Activated CD4-positive, alpha-beta T cell treated with anti-CD3 and anti-CD28 coated beads for 1 hour (primary cell): ENCODE measurements at places on chromosomes 13 and 19.

DNA sequence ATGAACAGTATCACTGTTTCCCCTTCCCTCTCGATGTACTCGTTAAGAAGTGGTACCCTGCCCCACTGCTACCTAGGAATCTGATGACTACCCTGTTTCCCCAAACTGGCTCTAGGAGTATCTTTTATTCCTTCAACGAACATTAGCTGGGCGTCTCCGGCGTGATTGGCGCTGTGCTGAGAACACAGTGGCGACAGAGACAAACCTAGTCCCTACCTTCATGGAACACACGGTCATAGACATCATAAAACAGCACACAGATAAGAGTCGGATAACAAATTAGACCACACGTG is 730 bp downstream of the SYMPK start:
- no peak for DNase-seq

DNA sequence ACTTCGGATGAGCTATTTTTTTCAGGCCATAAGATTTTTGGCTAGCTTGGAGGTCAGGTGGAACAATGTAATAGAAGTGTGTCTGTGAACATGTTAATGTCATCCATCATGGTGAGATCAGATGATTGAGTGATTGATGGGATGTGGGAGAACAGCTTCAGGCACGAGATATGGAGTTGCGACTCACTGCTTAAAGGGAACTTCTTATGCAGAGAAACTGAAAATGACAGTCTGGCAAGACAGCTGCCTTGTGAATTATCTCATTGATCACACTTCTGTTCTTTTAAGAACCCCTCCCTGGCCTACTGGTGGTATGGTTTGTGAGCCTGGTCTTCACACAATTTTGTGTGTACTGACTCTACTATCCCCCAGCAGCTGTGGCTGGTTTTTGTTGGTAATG is 96.0 kb downstream of the OLFM4 start:
- DNase-seq, result no peak

DNA sequence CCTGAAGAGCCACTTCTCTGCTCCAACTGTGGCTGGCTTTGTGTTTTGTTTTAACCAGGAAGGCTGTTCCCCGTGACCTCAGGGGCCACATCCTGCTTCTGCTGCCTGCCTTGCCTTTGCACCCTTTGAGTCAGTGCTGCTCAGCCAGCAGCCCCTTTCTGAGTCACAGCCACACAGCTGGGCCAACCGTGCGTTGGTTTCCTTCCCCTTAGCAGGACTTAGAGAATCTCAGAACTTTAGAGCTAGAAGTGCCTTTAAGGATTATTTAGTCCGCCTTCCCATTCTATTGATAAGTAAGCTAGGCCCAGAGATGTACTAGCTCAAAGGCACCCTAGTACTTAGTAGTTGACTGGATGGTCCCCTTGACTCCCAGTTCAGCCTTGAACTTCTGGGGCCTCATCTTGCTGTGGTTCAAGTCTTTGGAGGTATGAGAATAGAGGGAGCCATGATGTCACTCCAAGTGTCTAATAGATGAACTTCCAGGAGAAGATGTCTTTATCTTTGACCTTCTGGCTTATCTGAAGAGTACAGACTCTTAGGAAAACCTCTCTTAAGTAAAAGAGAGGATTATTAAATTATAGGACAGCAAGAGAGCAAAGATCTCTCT is 8.0 kb downstream of the RGCC start:
- DNase-seq, result peak; percentile 83

- peak; percentile 25 for DNase-seq
Measured at GRCh38 chr13:27375686-27376326, 48.6 kb upstream of the GTF3A start.

DNA sequence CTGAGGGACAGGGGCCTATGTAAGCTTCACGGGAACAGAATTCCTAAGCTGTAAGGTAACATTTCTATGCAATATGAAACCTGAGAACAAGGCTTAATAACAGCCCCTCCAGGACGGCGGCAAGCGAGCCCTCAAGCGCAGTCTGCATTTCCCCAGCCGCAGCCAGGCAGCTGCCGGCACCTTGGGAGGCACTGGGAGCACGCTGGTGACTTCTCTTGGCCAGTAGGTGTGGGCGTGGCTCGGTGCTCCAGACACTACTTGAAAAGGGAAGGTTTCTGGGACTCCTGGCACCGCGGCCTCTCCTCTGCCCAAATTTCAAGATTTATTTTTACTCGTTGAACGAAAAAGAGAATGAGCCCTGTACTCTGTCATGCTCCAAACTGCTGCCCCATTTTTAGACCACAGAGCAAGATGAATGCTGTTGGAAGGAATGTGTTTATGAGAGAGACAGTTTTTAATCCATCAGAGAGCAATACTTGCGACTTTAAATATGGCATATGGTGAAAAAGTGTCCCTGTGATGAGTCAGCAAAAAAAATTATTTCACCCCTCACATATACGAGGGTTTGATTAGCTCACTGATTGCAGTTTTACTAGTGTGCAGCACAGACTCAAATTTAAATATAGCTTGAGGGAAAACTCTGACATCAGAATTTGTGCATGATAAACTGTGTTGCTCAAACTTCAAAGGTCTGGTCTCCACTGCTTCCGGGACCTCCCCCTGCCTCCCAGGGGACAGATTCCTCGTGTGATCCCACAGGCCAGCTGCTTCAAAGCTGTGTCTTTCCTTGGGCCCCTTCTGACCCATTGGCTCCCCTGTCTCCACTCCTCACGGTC is 81.2 kb downstream of the COL4A2 start:
- no peak for DNase-seq

DNA sequence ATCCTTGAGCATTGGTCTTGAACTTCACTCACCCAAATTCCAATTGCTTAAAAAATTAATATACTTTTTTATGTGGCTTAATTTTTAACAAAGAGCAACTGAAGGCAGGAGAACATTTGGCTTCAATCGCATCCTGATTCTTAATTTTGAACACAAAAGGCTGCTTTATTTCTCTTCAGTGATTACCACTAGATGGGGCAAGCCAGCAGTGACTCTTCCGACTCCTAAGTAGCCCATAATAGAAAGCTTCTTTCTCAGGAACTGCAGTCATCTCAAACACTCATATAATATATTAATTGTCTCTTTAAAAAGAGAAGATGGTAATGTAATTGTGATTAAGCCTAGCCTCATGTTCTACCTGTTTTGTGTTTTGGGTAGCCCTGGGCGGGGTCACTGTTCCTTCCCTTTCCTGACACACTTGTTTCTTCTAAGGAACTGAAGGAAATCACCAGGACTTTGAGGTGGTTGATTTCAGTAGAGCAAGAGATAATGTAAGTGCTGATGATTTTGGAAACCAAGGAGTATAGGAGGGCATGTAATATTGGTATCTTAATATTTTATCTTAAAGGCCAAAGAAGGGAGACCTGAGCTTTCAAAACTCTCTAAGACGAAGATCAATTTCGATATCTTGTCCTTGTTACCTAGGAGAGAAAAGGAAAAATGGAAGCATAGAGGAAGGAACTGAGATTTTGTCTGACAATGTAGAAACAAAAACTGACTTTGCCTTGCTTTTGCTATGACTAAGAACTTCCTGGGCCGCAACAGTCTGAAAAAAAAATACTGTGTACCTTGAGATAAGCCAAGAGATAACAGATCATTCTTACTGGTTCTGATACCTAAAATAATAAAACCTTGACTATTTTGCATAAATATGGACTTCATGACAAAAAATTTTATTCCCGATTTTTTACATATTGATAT is 73.1 kb downstream of the TNFSF13B start:
- no peak for DNase-seq

GRCh38 chr19:35540356-35540927 is 5.0 kb upstream of the TMEM147 start:
- DNase-seq, result no peak

- DNase-seq, result no peak
Measured at GRCh38 chr13:90118467-90119071, 1228.9 kb upstream of the MIR17HG start.

DNA sequence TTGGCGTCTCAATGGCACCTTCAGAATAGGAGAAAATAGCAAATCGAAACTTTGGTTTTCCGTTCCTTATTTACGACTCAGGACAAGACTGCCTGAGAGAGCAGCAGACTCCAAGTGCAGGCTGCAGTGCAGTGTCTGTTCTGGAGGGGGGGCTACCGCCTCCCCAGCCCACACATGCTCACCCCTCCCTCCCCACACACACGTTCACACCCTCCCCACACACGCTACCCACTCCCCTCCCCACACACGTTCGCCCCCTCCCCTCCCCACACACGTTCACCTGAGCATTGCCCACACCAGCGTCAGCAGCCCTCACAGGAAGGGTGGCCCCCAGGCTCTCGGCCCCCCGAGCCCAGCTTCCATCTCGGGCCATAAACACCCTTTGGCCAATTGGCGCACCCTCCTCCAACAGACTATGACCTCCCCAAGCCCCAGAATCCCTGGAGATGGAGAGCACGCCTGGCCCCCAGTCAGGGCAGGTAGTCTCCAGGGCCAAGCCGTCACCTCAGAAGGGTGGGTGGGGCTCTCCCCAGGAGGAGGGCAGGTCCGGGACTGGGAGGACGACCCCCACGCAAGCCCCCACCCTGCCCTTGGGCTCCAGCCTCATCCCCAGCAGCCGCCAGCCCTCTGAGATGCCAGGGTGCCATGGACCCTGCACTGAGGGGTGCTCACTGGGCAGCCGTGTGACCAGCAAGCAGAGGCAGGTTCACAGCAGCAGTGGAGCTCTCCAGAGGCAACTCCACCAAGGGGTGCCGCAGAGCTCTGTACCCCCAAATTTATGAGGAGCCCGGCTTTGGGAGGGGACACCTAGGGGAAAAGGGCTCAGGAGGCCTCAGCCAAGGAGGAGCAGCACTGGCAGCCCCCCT is 27.5 kb downstream of the RASA3 start:
- no peak for DNase-seq

DNA sequence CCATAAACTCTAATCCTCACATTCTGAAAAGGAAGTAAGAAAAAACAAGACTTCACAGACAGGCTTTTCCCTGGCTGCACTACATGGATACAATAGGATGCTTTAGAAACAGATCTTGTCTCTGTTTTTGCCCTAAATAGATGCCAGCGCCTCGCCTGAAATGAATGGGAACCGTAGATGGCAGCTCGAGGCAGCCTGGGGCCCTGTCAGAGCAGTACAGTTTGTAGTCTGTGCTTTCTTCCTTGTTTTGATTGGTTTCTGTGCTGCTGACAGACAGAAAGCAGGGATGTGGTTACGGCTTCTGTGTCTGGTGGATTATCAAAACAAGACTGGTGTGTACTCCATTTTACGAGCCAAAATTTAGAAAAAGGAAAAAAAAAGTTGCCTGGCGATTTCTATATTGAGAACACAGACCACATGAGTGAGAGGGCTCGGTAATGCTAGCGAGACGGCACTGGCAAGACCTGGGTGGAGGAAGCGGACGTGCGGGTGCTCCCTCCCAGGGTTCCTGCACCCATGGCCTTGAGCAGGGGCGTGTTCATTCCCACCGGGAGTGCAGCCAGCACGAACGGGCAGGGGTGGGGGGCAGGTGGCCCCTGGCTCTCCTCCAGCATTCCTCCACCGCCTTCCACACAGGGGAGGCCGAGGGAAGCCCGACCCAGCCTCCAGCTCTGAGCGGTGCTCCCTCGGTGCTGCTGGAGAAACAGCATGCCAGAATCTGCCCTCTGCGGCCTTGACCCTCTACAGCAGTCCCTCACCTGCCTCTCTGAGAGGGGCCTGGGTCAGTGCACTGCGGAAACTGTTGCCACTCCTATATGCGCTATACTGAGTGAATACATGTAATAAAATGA is 37.6 kb upstream of the C1QTNF9 start:
- DNase-seq, result peak; percentile 39

DNA sequence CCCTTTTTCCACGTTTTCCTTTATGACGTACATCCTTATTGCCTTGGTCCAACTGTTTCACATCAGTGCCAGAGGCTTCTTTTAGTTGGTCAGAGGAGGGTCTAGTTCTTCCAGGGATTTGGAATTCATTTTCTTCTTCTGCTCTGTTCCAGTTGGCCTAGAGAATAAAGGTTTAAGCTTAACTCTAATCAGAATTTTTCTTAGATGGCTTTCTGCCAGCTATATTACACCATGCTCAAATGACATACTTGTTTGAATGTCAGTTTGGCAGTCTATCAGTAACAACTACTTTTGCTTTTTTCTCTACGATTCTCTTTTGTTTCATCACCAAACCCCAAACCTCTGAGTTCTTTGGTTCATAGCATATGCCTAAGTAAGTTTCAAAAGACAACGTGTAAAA is 16.8 kb downstream of the SPART start:
- DNase-seq, result no peak

GRCh38 chr13:106107061-106107460 is 428.4 kb downstream of the EFNB2 start:
- no peak for DNase-seq

GRCh38 chr13:51058461-51059167 is 52.5 kb downstream of the C13orf42 start:
- no peak for DNase-seq

- peak; percentile 35 for DNase-seq
Measured at GRCh38 chr19:47274891-47275761, 441 bp downstream of the INAFM1 start.

- DNase-seq, result no peak
Measured at GRCh38 chr19:34969721-34970120, 5.7 kb upstream of the ZNF792 start.

GRCh38 chr13:40676007-40676406 is 9.6 kb upstream of the FOXO1 start:
- no peak for DNase-seq

DNA sequence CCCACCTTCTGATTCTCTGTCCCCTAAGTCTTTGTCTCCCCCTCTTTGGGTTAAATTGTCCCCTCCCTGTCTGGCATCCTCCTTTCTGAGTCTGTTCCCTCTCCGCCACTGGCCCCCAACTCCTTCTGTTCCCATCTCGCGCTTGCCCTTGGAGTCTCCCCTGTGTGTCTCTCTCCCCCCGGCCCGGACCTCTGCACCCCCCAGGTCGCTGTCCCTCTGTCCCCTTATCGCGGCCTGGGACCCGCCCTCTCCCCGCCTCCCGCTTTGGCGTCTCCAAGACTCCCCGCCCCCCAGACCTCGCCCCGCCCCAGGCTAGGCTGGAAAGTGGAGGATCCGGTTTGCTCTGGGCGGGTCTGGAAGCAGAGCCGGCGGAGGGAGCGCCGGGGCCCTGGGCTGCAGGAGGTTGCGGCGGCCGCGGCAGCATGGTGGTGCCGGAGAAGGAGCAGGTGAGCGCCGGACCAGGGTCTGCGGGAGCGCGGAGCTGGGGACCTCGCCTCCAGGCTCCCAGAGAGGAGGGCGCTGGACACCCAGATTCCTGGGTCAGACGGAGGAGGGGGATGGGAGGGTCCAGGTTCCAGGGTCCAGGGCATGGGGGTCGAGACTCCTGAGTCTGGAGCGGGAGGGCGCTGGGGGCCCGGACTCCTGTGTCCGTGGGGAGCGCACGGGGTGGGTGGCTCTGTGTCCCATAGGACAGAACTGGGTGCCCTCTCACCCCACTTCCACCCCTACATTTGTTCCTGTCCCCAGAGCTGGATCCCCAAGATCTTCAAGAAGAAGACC is at the start of gene TRPM4:
TSS of gene TRPM4 (plus strand) at position 348 of the 780 bp plus-strand sequence. CDS start at position 423, 75 bp downstream.
- DNase-seq, result no peak

GRCh38 chr19:13887018-13887436 is 10.1 kb downstream of the NANOS3 start:
- DNase-seq, result no peak
